ENCODE measurements at places on chromosomes 6 and 20.

GRCh38 chr6:659716-660581, 3.0 kb upstream of the HUS1B start:
- peak; percentile 61 for DNase-seq

GRCh38 chr6:129331450-129332138, 378.4 kb downstream of the ARHGAP18 start:
- no peak for DNase-seq

GRCh38 chr20:20711413-20711812, 1.0 kb downstream of the RALGAPA2 start:
- DNase-seq: peak; percentile 9

DNA sequence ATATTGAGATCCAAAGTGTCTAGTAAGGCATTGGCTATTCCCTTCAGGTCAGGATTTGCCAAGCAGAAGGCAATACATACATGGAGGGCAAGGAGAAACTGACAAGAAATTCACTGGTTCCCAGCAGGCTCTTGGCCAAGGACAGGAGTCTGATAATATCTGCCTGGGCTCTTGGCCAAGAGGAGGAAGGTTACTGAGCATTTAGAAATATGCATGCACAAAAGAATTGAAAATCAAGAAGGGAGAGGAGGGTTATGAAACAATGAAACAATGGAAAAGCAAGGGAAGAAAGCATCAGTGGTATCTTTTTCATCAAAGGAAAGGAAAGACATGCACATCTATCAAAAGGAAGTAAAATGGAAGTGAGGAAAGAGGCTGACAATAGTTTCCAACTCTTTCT, 42.4 kb downstream of the ARHGAP18 start:
- no peak for DNase-seq

DNA sequence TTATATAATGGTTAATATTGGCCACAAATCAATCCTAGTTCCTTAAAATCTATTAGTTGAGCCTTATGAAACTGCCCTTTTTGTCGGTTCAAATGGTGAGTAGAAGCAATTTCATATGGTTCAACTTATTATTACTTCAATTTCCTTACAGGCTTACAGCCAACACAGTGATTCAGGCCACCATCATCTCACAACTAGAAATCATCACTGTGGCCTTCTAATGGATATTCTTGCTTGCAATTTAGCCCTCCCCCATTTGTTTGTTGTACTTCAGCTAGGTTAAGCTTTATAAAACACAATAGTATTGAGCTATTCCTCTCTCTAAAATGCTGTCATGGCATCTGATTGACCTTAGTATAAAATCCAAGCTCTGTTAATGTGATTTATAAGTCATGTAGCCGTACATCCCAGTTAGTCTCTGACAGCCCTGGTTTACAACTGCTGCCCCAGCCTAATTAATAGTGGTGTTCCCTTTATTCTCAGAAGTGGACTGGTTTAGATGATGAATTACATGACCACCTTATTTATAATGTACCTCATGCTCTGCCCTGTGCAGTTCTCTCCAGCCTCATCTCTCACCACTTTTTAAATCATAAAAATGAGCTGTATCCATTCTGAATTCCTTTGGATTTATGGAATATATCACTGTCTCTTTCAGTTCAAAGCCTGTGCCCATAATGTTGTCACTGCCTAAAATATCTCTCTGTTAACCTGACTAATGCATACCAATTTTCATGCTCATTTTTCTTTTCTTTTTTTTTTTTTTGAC, 36.7 kb downstream of the LAMA2 start:
- DNase-seq: no peak

DNA sequence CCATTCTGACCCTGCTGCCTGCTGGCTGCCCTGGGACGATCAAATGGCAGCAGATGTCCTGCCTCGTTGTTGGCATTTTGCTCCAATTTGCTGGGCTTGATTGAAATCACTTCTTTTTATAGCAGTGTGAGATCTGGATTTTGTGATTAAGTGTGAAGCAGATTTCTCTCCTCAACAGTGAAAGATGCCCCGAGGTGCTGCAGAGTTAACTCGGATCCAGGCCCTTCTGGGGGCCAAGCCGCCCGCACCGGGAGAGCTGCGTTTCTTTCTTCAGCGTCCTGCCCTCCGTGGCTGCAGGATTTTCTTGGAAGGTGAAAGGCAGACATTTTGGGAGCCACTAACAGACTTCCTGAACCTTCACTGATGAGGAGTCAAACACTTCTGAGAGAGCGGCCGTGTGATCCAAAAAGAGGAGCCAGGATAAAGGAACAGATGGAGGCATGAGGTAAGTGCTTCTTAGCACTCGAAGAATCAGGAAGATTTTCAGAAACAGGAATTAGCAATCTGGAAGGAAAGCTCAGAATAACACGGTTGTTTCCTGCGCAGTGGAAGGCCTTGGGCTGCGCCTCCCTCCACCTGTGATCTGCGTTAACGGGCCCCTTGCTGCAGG, 139.5 kb upstream of the AFDN start:
- no peak for DNase-seq

DNA sequence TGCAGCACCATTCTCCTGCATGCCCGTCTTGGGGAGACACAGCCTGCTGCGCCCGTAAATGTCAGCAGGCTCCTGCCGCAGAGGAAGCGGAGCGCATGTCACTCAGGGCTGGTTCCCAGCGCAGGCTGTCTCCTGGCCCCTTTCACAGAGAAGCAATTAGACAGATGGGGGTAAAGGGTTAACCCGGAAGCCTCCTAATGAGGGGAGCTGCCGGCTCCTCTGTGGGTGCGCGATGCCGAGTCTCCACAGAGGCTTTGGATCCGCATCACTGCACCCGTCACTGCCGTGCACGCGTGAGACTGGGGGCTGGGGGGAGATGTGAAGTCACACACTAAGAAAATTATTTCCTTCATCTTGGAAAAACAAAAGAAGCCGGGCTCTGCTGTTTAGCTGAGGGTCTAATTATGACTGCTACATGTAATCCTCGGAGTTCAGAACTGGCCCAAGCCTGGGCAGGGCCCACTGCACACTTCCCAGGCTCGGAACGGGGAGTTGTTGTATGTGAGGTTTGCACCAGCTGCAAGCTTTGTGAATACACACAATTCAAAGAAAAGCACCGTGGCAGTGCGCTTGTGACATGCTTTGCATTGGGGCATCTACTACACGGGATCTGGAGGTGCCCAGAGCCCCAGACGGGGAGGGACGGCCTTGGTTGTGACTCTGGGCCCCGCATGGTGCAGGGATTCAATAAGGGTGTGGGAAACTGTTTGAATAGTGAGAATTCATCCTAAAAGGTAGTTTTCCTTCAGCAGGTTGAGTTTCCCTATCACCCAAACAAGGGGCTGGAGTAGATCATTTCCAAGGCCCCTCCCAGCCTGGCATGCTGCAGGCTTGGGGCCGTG, 331.6 kb downstream of the TAF4 start:
- no peak for DNase-seq

DNA sequence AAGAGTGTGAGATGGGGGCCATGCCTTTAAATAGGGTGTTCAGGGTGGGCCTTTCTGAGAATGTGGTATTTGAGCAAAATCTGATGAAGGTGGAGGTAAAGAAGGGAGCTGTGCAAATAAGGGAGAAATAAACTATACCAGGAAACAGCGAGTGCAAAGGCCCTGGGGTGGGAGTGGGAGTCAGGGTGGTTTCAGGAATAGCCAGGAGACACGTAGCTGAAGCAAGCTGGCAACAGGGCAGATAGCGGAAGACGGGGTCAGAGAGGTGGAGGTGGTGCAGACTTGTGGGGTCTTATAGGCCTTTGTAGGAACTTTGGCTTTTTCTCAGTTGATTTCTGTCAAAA, 51.6 kb downstream of the FGD2 start:
- no peak for DNase-seq

DNA sequence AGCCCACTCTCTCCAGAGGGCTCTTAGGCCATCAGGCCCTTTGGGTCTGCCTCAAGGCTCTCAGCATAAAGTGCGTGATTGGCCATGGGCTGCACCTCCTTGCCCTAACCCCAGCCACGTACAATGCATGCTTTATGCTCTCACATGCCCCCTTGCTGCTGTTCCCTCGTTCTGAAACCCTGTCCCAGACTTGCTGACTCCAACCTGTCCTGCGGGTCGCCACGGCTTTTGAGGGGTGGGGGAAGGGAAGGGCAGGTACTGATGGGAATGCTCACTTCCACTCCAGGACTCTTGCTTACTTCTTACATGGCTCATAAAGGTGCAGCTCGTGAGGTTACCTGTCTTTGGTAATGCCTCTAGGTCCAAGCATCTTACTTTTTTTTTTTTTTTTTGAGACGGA, 6.0 kb downstream of the ARMC12 start:
- DNase-seq: no peak

DNA sequence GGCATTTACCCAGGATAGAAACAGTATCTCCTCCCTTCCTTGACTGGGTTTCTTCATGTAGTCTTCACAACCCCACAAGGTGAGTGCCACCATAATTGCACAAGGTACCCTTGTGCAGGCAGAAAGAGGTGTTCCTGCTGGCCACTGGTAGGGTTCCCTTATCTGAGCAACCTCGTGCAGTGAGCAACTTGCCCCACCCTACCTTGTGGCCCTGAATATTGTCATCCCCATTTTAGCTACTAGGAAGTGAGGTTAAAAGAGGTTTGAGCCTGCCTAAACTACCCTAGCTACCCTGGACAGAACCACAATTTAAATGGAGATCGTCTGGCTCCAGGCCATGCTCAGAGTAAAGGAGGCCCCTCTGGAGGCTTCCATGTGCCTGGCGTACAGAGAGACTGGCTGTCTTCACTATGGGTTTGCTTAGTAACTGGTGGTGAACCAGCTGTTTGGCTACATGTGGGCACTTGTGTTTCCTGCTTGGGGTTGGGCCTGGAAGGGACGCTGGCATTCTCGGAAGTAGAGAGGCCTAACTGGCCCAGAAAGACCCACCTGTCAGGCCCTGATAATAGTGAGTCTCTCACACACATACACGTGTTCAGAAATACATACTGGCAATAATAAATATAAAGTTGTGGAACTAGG, 148.8 kb downstream of the LRFN2 start:
- no peak for DNase-seq

DNA sequence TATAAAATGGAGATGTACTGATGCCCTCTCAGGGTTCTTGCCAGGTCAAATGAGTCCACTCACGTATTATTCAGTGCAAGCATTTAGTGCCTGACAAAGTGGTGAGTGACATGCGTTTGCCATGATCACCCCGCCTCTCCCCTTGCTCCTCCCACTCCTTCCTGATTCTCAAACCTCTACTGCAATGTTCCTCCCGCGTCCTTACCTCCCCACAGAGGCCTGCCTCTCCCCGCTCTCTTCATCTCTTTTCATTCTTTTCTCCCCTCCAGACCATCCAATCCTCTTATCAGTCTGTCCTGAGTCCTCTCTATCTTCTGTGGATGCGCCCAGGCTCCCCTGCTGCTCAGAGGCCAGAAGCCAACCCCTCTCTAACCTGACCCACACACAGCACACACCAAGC, 40.7 kb downstream of the KCNK5 start:
- DNase-seq: no peak

DNA sequence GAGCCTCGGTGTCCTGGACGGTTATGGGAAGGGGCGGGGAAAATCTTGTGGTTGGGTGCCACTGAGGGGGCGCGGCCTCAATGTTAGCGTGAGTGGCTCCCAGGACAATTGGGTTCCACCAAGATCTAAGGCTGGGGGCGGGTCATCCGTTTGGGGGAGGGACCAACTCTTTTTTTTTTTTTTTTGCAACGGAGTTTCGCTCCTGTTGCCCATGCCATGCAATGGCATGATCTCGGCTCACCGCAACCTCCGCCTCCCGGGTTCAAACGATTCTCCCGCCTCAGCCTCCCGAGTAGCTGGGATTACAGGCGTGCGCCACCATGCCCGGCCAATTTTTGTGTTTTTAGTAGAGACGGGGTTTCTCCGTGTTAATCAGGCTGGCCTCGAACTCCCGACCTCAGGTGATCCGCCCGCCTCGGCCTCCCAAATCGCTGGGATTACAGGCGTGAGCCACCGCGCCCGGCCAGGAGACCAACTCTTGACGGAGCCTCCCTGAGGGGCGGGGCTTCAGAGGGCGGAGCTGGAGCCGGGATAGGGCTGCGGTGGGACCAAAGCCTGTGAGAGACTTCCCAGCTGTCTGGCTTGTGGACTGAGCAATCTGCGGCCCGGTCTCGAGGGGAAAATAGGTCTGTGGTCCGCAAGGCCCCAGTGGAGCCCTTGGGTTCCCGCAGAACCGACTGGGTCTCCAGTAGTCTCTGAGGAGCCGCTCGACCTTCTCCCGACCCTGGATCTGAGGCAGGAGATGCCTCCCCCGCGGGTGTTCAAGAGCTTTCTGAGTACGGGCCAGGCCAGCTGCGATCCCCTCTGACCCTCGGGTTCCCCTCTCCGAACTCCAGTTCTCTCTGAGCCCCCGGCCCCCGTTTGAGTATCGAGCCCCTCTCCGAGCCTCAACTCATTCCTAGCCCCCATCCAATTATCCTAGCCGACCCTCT, 1.1 kb downstream of the SPAG4 start:
- DNase-seq: no peak

- DNase-seq: no peak
Observed at GRCh38 chr6:82073484-82073883, 174.1 kb downstream of the IBTK start.

- DNase-seq: no peak
Observed at GRCh38 chr6:1334684-1335083, 22.8 kb downstream of the FOXQ1 start.

DNA sequence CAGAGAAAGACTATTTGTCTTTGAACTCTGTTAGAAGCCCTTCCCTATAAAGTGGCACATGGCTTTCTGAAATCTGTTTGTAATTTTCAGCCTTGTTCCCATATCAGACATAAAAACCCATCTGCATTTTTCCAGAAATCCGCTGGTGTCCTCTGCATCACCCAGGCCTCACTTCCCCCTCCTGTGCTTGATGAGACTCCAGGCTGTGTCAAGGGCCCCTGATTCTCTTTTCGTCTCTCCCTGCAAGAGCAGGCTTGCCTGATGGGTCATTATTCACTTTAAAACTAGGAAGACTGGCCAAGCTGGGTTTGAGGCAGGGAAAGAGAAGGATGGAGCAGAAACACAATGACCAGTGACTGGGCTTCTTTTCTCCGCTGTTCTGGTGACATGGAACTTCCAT, 10.6 kb upstream of the PROKR2 start:
- no peak for DNase-seq

GRCh38 chr6:135129136-135129856, 51.8 kb upstream of the MYB start:
- DNase-seq: peak; percentile 43

GRCh38 chr6:29762051-29762450, 38.8 kb downstream of the HLA-F start:
- DNase-seq: no peak

DNA sequence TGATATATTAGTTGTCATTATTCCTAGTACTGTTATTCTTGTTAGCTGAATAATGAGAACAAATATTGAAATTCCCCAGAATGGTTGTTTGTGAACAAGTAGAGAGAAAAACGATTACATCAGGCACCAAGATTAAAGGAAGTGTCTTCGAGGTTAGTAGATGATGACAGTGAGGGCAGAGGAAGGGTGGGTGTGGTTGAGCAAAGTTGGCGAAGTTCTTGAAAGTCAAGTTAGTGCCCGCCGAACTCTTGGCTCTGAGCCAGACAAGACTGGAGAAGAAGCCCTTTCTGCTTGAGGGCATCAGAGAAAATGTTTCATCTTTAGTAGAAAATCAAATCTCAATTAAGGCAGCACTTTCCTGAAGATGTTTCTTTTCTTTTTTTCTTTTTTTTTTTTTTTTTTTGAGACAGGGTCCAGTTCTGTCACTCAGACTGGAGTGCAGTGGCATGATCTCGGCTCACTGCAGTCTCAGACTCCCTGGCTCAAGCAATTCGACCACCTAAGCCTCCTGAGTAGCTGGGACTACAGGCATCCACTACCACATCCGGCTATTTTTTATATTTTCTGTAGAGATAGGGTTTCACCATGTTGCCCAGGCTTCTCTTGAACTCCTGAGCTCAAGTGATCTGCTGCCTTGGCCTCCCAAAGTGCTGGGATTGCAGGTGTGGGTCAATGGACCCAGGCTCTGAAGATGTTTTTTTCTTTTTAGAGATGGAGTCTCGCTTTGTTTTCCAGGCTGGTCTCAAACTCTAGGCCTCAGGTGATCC, 77.1 kb downstream of the SGK1 start:
- peak; percentile 81 for DNase-seq

Measured in DND-41 (cell line).